ENCODE measurements at places on chromosomes 5 and 9. TPM values are rescaled to one million over a fixed set of nuclear protein-coding genes. Genes with fewer than 3 reads are reported as not detected.

GLDC gene
- 0.86 TPM for polyA plus RNA-seq

LRRC19 gene
- polyA plus RNA-seq = not detected

KCNIP1 gene
- polyA plus RNA-seq = not detected

SCGB3A2 gene
- polyA plus RNA-seq = not detected

CAMK2A gene
- not detected for polyA plus RNA-seq

TSLP gene
- not detected for polyA plus RNA-seq

CYSTM1 gene
- 4.6 TPM for polyA plus RNA-seq

PAEP gene
- polyA plus RNA-seq = not detected

CNTLN gene
- 0.06 TPM for polyA plus RNA-seq

PDE6A gene
- polyA plus RNA-seq = not detected

SPINK5 gene
- not detected for polyA plus RNA-seq

PCDHA11 gene
- polyA plus RNA-seq = not detected

FOXD4L5 gene
- not detected for polyA plus RNA-seq

GRCh38 chr9:82939451-82939850 lies 123.5 kb downstream of the RASEF start:
- no peak overlapping the region for H3K27ac ChIP-seq
- H3K36me3 ChIP-seq = no peaks in the 10 kb centered on the region
- DNase-seq = no peak
- no peak overlapping the region for H3K4me3 ChIP-seq

DNA sequence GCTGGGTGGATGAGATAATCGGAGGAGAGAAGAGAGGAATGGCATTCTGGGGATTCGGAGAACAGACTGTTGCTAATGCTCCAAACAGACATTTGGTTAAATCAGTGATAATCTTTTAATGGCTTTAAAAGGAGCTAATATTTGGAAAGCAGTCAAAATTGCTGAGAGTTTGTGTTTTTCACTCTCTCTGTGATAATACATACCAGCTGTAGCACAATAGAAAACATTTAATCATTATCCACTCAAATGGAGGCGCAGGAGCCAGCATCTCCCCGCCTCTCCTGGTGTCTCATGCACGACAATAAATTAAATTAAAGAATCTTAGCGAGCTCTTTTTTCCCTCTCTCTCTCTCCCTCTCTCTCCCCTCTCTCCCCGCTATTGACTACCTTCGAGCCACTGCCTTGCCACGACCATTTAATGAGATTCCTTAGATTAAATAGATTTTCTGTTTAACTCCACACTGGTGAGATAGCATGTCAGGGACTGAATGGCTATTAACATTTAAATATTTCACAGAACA lies 268.6 kb upstream of the MVB12B start:
- H3K27ac ChIP-seq = no peak overlapping the region
- no peaks in the 10 kb centered on the region for H3K36me3 ChIP-seq
- H3K4me3 ChIP-seq = no peak overlapping the region
- no peaks in the 10 kb centered on the region for H3K4me1 ChIP-seq

GRCh38 chr9:105342147-105342505 lies 97.7 kb downstream of the SLC44A1 start:
- H3K36me3 ChIP-seq = peaks cover 8% of the 10 kb centered on the region
- no peaks in the 10 kb centered on the region for H3K27me3 ChIP-seq
- DNase-seq = no peak
- H3K27ac ChIP-seq = no peak overlapping the region
- H3K4me3 ChIP-seq = no peak overlapping the region

DNA sequence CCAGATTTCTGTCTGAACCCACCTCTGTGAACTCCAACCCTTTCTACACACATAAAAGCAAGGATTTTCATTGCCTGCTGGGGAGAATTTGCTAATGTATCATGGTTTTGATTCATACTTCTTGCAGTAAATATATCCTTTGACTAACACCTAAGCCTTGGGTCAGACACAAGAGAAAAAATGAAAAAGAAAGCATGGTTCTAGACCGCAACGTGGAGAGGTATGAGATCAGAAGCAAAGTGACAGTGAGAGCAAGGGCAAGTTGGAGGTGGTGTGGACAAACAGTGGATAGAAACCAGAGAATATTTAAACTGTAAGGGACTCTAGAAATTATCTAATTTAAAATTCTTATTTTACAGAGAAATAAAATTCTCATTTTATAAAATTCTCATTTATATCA lies 212.9 kb upstream of the SEMA6A start:
- no peaks in the 10 kb centered on the region for H3K27me3 ChIP-seq
- DNase-seq = no peak
- H3K36me3 ChIP-seq = no peaks in the 10 kb centered on the region

DNA sequence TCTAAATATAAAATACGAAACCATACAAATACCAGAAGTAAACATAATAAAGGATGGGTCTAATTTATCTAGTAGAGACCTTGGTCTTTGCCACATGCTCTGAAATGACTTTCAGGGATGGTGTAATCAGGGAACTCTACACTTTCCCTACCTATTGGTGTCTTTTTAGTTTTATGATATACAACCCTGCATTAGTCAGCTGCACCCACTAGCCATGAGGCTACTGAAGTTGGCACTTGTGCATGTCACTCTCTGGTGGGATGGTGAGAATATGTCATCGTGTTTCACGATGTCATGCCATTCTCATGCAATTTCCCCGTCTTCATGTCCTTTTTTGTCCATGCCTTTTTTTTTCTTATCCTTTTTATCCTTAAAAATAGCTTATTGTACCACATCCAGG lies 234.9 kb upstream of the ACTBL2 start:
- no peak for DNase-seq
- no peaks in the 10 kb centered on the region for H3K4me1 ChIP-seq
- H3K4me3 ChIP-seq = no peak overlapping the region
- no peaks in the 10 kb centered on the region for H3K36me3 ChIP-seq

DNA sequence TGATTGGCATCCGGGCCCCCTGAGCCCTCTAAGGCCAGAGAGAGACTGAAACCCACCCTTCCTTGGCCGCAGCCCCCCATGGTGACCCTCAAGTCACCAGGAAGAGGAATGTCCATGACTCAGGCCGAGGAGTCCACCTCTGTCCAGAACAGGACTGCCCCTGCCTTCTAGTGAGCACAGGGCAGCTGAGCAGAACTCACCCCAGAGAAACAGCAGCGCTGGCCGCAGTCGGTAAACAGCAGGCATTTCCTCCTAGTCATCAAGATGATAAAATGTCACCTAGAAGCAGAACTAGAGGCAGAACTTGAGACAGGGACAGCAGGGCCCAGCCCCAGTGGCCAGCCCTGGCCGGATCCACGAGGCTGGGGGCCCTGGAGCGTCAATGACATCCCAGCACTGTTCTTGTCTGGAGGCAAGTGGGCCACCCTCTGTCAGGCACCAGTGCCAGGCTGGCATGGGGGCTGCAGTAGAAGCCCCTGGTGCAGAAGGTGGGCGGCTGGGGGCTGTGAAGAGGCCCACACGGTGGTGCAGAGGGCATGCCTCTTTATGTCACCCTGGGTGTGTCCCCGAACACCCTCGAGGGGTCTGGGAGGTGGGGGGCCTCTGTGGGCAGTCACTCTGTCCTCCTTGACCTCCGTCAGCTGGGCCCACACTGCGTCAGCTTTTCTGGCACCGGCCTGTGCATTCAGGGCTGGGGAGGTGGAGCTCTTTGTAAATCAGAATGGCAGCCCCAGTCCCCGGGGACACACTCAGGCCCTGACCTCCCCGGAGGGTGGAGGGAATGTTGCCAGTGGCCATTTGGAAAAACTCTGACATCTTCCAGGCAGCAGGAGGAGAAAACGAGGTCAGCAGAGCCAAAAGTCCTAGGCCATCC lies 83.0 kb downstream of the NTNG2 start:
- no peak for DNase-seq
- no peak overlapping the region for H3K4me3 ChIP-seq
- no peaks in the 10 kb centered on the region for H3K27me3 ChIP-seq
- no peak overlapping the region for H3K27ac ChIP-seq

GRCh38 chr9:29981013-29981412 lies 2403.4 kb upstream of the ACO1 start:
- no peak overlapping the region for H3K4me3 ChIP-seq
- H3K4me1 ChIP-seq = no peaks in the 10 kb centered on the region
- H3K27me3 ChIP-seq = no peaks in the 10 kb centered on the region
- H3K36me3 ChIP-seq = no peaks in the 10 kb centered on the region
- no peak for DNase-seq

- no peaks in the 10 kb centered on the region for H3K27me3 ChIP-seq
- H3K4me3 ChIP-seq = no peak overlapping the region
- DNase-seq = no peak
- peaks cover 10% of the 10 kb centered on the region for H3K4me1 ChIP-seq
- peaks cover 46% of the 10 kb centered on the region for H3K36me3 ChIP-seq
Measured at GRCh38 chr9:137804908-137805630, 72.5 kb upstream of the CACNA1B start.

- H3K27me3 ChIP-seq = no peaks in the 10 kb centered on the region
- H3K27ac ChIP-seq = peak overlapping the region; percentile 24
- H3K36me3 ChIP-seq = peaks cover 9% of the 10 kb centered on the region
- peaks cover 34% of the 10 kb centered on the region for H3K4me1 ChIP-seq
- DNase-seq = peak; percentile 30
Measured at GRCh38 chr5:173029499-173029921, 26.6 kb upstream of the CREBRF start.

DNA sequence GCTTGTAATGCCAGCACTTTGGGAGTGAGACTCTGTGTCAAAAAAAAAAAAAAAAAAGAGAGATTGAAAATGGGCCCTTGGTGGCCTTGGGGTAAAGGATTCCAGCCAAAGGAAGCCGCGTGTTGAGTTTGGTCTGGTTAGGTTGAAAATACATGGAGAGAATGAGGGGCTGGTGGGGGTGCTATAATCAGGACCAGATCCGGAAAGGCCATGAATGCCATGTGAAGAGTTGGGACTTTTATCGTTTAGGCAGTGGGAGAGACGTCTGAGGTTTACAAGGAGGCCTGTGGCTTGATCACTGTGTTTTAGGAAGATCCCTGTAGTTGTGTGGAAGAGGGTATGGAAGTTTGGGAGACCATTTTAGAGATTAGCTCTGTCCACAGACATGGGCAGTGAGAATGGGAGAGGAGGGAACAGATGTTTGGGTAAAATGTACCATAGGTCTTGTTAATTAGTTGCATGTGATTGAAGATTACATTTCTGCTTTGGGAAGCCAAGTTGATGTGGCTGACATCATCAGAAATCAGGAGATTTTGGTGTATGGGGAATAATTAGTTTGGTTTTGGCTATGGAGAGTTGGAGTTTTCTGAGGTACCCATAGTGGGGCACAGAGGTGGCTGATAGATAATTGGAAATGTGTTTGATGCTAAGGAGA lies 3.5 kb downstream of the MSANTD3 start:
- DNase-seq = no peak
- no peak overlapping the region for H3K27ac ChIP-seq
- peaks cover 16% of the 10 kb centered on the region for H3K4me1 ChIP-seq
- H3K4me3 ChIP-seq = no peak overlapping the region
- H3K27me3 ChIP-seq = no peaks in the 10 kb centered on the region

- no peak overlapping the region for H3K4me3 ChIP-seq
- no peaks in the 10 kb centered on the region for H3K36me3 ChIP-seq
- no peak for DNase-seq
- H3K27ac ChIP-seq = no peak overlapping the region
- no peaks in the 10 kb centered on the region for H3K27me3 ChIP-seq
- no peaks in the 10 kb centered on the region for H3K4me1 ChIP-seq
Measured at GRCh38 chr5:172559004-172559932, 81.8 kb upstream of the NEURL1B start.

GRCh38 chr9:108606401-108606800 lies 249.4 kb downstream of the ACTL7B start:
- no peaks in the 10 kb centered on the region for H3K4me1 ChIP-seq
- no peak for DNase-seq
- H3K27me3 ChIP-seq = no peaks in the 10 kb centered on the region

DNA sequence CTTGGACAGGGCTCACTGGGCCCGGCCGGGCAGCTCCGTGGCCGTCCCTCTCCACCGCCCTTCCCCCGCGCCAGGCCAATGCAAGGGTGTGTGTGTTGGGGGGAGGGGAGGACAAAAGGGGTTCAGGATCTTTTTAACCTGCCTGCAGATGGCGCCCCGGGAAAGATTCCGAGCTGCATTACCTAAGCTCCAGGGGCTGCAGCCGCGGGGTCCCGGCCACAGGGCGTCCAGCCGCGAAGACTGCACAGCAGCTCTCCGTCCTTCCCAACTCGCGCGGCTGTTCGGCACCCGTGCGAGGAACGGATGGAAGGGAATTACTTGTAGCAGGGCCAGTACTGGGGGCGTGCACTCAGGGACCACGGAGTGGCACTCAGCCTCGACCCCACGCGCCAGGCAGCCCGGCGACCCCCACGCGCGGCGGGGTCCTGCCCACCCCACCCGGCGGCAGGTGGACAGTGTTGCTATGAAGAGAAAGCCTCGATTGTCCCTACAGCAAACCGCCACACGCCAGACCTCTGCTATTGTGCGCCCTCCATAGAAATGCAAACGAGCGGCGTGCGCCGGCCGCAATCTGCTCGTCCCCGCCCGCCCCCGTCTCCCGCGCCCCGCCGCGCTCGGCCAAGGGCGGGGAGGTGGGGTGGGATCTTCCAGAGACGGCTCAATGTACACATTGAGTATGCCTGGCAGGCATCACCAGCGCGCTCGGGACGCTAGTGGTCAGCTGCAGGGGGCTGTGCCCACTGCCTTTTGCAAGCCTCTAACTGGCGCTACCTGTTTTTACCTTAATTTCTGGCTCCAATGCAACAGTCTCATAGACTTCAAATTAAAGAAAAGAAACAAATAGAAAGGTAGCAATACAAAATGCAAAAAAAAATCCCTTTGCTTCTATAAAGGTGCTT lies 796 bp upstream of the GADD45G start:
- H3K4me1 ChIP-seq = peaks cover 39% of the 10 kb centered on the region
- H3K27me3 ChIP-seq = peaks cover 3% of the 10 kb centered on the region
- no peak overlapping the region for H3K27ac ChIP-seq
- H3K36me3 ChIP-seq = no peaks in the 10 kb centered on the region

DNA sequence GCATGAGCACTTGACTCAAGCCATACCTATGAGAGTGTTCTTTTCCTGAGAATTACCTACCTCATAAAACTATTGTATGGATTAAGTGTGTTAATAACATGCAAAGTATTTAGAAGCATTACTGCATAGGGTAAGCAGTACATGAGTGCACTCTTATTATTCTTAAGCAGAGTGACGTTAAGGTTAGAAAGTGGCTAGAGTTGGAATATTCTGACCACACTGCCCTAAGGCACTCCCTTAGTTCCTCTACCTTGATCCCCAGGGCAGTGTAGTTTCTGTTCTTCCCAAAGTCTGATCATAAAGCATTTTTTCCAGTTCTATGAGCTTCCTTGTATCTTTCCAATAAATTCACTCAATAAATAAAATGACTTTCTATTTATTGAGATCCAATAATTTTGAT lies 189.2 kb downstream of the PCSK1 start:
- H3K4me1 ChIP-seq = no peaks in the 10 kb centered on the region
- H3K27ac ChIP-seq = no peak overlapping the region
- H3K4me3 ChIP-seq = no peak overlapping the region
- DNase-seq = no peak
- H3K36me3 ChIP-seq = no peaks in the 10 kb centered on the region
- no peaks in the 10 kb centered on the region for H3K27me3 ChIP-seq

GRCh38 chr9:134474055-134474370 lies 147.8 kb downstream of the RXRA start:
- H3K27me3 ChIP-seq = no peaks in the 10 kb centered on the region
- no peak overlapping the region for H3K27ac ChIP-seq

GRCh38 chr9:87765521-87765920 lies 39.6 kb downstream of the CTSL start:
- H3K27ac ChIP-seq = no peak overlapping the region
- no peak overlapping the region for H3K4me3 ChIP-seq
- no peaks in the 10 kb centered on the region for H3K36me3 ChIP-seq
- no peaks in the 10 kb centered on the region for H3K4me1 ChIP-seq

- H3K4me1 ChIP-seq = peaks cover 35% of the 10 kb centered on the region
- no peaks in the 10 kb centered on the region for H3K27me3 ChIP-seq
- no peak overlapping the region for H3K27ac ChIP-seq
- no peak for DNase-seq
- peaks cover 11% of the 10 kb centered on the region for H3K36me3 ChIP-seq
Measured at GRCh38 chr5:171391996-171392577, 4.4 kb downstream of the NPM1 start.
